ENCODE measurements at places on chromosomes 16 and 17.

DNA sequence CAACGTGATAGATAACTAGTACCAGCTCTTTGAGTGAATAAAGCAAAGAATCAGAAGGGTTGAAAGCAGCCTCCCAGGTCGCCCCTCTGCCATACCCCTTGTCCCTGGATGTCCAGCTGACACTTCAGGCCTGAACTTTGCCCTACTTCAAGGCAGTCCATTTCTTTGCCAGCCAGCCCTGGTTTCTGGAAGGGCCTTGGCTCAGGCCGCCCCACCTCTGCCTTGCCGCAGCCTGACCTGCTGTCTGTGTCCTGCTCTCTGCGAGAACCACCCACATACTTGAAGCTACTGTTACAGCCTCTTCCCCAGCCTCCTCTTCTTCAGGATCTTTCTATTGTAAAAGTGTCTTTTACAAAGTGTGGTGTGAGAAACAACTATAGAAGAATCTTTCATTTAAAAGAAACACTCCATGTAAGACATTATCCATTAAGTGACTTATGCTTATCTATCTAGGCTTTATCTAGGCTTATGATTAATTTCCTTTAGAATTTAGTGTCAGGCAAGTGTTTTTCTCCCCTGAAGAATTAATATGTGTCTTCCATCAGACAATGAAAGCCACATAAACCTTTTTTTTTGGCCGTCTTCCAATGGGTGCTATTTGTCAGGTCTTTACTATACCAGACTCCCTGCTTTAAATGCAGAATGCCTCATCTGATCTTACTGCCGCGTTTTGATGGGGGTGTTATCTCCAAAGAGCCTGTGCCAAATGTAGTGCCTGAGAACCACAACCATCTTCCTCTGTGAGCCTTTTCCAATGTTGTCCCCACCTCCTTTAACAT, 133.9 kb downstream of the SOCS1 start:
- no peak for DNase-seq

GRCh38 chr17:73249700-73250099, 12.0 kb downstream of the CPSF4L start:
- DNase-seq, result no peak

- DNase-seq, result peak; percentile 29
Measured at GRCh38 chr17:82101767-82102679, 4.0 kb upstream of the FASN start.

GRCh38 chr17:48995304-48995973, 1.7 kb upstream of the IGF2BP1 start:
- peak; percentile 93 for DNase-seq

GRCh38 chr17:6457688-6458459, 13.6 kb downstream of the PIMREG start:
- DNase-seq, result no peak

- DNase-seq, result peak; percentile 95
Measured at GRCh38 chr16:85733839-85734170, 17.1 kb downstream of the C16orf74 start.

GRCh38 chr16:17395849-17396480, 74.8 kb downstream of the XYLT1 start:
- no peak for DNase-seq

- no peak for DNase-seq
Measured at GRCh38 chr17:27471321-27472269, 15.3 kb downstream of the KSR1 start.

- no peak for DNase-seq
Measured at GRCh38 chr17:77684803-77685798, 273.4 kb upstream of the TNRC6C start.

- no peak for DNase-seq
Measured at GRCh38 chr17:17698869-17699351, 17.7 kb downstream of the RAI1 start.

DNA sequence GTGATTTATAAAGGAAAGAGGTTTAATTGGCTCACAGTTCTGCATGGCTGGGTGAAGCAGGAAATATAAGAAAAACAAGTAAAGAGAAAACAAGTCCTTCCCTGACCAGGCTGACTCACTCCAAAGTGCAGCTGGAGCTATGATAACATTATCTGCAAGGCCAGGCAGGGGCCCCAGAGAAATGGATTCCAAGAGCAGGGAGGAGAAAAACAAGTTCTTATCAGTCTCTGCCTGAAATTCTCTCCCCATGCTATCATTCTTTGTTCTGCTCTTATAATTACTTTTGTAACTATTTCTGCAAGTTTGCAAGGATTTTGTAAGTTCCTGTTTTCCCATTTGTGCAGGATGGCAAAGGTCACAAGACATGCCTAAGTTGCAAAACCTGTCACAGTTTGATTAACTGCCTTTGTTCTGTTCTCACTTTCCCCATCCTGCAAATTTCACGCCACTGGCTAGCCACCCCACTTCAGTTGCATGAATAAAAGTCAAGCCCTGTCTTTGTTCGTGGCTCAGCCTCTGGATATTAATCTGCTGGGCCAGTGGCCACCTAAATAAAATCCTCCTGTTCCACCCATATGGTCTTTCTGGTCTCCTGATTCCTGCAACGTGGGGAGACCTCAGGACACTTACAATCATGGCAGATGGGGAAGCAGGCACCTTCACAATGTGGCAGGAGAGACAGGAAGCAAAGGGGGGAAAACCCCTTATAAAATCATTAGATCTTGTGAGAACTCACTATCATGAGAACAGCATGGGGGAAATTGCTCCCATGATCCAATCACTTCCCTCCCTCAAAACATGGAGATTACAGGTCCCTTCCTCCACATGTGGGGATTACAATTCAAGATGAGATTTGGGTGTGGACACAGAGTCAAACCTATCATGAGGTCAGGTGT, 13.1 kb downstream of the ABCA9 start:
- peak; percentile 85 for DNase-seq

DNA sequence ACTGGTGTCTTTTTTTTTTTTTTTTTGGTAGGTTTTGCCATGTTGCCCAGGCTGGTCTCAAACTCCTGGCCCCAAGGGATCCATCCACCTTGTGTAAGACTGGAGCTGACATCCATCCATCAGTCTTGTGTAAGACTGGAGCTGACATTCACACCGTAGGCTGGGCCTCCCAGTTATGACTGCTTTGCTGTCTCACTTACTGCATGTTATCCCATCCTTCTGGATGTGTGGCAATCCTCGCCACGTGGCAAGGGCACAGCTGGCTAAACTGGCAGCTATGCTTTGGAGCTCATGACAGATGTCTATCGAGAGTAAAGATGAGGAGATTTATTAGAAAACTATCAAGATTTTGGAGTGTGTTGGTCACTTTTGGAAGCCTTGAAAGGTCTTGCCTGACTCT, 115.1 kb downstream of the ABCA8 start:
- DNase-seq, result no peak

GRCh38 chr16:71526111-71526631, at the start of gene CHST4:
Gene CHST4 (plus strand): TSS chr16:71526426. CDS start chr16:71536678, 10,252 bp downstream.
- peak; percentile 99 for DNase-seq

DNA sequence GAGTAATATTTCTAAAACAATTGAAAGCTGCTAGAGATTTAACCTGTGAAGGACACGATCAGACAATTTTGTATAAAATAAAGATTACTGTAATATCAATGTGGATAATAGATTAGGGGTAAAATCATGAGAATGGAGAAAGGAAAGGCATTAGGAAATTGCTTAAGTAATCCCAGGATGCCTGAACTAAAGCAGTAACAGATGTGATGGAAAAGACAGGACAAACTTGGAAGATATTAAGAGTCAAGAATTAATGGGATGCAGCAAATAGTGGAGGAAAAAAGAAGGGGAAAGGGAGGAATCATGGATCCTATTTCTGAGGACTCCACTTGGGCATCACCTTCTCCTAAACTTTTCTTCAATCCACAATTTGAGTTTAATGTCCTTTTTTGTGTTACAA, 437.1 kb upstream of the PMFBP1 start:
- no peak for DNase-seq

DNA sequence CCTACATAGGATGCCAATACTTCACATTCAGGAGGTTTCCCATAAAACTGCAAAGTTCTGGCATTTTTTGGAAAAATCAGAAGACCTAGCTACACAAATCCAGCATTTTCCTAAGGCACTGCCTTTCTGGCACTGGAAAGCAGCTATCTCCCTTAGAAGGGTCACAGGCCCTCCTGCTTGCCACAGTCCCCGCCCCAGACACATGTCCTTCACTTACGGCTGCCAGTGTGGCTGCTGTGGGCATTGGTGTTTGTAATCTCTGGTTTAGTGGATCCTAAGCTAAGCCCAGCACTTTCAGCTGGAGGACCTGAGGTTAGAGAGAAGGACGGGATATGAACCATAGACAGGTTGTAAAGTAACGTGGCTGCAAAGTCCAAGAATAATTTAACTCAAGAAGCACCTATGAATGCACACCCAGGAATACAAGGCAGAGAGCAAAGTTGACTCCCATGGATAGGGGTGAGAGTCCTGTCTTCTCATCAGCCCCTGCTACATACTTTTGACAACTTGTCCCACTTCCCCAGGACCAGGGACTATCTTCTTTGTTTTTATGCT, 100.0 kb downstream of the XYLT1 start:
- DNase-seq, result no peak

DNA sequence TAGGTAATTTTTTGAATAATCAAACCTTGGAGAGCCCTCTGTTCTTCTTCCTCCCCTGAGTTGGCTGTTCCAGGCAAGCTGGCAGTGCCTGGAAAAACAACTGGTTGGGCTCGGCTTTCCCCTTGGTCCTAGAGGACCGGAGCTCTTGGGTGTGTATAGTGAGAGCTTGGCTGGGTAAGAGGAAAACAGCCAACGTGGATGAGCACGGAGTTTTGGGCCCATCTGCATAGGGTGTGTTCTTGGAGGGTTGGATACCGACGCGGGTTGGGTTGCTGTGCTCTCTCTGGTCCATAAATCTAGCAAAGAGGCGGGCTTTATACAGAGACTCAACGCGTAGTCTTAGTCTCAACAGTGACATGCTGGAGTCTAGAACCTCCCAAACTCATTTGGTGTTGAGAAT, 23.2 kb downstream of the ITGB3 start:
- peak; percentile 90 for DNase-seq

DNA sequence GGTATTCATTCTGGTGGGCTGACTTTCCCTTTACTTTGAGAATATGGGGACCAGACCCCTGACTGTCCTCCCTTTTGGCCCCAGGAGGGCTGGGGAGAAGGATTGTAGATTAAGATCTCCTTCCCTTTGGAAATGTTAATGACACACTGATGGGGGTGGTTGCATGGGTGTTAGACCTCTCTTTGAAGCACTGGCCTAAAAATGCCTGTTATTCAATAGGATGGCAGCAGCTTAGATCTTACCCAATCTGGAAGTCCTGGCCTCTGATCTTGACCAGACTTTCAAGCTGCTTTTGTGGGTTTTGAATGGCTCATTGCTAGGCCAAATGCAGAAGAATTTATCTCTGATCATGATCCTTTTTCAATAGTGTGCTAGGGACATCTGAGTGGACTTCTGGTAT, 25.7 kb downstream of the MAP3K3 start:
- DNase-seq, result peak; percentile 50

DNA sequence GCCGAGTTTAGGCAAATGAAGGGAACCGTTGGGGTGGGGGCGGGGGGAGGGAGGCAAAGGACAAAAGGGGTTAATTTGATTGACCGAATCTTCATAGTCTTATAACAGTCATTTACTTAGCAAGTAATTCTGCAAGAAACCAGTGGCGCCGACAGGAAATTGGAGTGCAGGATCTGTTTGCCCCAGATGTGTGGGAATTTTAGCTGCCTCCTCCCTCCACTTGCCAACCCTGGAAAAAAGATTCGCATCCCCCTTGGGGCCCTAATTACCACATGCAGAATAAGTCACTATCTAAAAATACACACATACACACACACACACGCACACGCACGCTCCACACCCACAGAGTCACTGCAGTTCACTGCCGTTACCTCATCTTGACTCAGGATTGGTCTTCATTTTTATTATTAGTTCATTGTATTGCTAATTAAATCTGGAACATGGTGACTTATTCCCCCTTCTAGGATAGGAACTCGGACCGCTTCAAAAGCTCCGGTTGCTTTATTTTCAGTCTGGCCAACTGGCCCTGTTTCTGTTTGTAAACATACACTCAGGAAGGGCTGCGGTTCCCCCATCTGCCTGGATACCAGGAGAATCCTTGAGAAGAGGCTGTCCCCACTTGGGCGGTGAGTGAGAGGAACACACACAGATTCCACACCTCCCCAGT, 241.6 kb upstream of the SALL1 start:
- DNase-seq, result peak; percentile 68

DNA sequence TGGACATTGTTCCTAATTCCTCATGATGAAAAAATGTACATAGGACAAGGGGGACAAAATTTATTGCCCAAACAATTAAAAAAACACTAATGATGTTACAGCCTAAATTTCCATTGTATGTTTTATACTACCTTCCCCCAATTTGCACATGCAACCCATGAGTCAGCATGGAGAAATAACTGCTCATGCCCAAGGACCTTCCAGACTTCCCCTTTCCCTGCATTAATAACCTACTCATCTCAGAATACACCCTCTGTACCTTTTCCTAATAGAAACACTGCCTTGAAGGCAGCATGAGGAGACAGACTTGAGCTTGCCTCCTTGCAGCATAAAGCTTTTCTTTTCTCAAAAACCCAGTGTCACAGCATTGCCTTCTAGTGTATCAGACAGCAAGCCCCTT, 2402.8 kb downstream of the TP53TG3F start:
- DNase-seq, result no peak

DNA sequence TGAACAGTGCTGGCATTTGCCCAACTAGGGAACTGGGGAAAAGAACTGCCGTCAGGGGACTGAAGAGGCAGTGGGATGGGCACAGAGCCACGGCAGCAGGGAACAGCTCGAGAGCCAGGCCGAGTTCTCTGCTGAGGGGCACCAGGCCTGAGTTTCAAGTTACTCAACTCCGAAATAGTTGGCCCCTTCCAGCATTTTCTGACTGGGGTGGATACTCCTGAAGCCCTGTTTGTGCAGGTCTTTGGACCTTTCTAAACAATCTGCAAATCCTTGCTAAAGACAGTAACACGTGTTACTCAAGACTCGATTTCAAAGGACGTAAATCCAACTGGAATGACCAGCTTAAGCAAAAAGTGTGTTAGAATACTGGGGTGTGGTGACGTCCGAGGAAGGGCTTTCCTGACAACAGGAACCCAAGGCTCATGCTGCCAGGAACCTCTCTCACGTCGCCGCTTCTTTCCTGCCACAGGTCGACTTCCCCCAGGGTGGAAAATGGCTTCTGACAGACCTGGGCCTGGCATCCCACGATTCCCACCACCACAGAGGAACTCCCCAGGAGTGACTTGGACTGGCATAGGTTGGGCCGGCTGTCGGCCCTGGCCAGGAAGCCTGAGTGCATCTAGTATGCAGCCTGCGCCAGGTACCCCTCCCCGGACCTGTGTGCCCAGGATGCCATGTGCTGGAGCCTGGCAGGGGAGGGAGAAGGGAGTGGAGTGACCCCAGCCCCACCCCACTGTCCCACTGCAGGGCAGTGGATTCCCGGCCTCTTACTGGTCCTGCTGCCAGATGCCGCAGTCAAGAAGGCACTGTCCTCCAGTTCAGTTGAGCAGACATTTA, 71.9 kb downstream of the N4BP1 start:
- DNase-seq, result no peak

- peak; percentile 89 for DNase-seq
Measured at GRCh38 chr17:72151565-72152386, 31.0 kb downstream of the SOX9 start.

Measured in mesendoderm (in vitro differentiated cells).